ENCODE measurements at places on chromosomes 2 and 18. TPM values are rescaled to one million over a fixed set of nuclear protein-coding genes. Genes with fewer than 3 reads are reported as not detected.

The SLC66A3 gene
- total RNA-seq, result 10.4 TPM

The CPO gene
- not detected for total RNA-seq

The ALK gene
- total RNA-seq, result not detected

The EMILIN2 gene
- 0.42 TPM for total RNA-seq

The RNF152 gene
- total RNA-seq, result 14.4 TPM

The DYNAP gene
- total RNA-seq, result not detected

The OTX1 gene
- 3.8 TPM for total RNA-seq

The UNC80 gene
- total RNA-seq, result under 0.01 TPM

The CHRNG gene
- total RNA-seq, result not detected

The RAB27B gene
- total RNA-seq, result 4.3 TPM

The ICA1L gene
- total RNA-seq, result 1.8 TPM

The NGEF gene
- not detected for total RNA-seq

The COA5 gene
- 12.7 TPM for total RNA-seq

The GCFC2 gene
- total RNA-seq, result 16.7 TPM

The SH2D6 gene
- 0.25 TPM for total RNA-seq

The MPPE1 gene
- 14.4 TPM for total RNA-seq

The PDCD1 gene
- total RNA-seq, result not detected

Data from foreskin keratinocyte (primary cell).